ENCODE measurements at places on chromosomes 3 and 15.

- DNase-seq, result no peak
These were observed 441.7 kb downstream of the TBL1XR1 start for GRCh38 chr3:176755552-176755951.

DNA sequence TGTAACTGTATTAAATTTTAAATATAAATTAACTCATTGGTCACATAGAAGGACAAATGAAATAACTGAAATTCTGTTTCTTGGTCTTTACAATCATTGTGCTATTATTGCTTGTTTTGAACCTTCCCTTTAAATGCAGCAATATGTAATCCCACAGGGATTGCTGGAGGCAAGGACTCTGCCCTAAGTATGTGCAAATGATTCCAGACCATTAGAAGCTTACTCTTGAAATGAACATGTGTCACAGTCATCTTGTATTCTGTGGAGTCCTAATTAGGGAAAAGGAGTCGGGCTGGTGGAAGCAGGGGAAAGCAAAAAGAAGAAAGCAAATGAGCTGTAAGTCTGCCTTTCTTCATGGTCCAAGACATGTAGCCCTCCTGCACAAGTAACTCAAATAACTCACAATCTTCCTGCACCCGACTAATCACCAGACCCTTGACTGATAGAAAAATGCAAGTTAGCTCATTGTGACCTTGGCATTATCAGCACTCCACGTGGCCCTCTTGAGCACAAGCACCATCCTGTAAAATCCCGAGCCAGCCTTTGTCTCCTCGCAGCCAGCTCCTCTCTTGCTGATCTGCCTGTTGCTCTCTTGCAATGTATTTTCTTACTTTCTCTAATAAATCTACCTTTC, 2.3 kb upstream of the TMPRSS7 start:
- no peak for DNase-seq

DNA sequence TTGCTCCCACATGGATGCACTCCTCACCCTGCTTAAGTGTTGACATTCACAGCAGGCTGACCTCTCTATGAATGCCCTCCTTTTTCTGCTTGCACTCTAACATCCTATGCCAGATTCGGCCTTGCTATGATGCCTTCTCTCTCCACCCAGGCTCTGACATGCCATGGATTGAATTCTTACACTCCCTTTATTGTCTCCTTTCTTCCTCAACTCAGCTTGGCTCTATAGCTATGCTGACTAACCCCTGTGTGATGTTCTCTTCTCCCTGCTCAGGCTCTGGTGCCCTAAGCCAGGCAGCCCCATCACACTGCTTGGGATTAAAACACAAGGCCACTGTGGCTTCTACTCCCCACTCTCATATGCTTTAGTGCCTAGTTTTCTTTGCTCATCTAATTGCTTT, 563.7 kb downstream of the NSUN3 start:
- peak; percentile 6 for DNase-seq

GRCh38 chr3:121295452-121295851, 250.3 kb downstream of the POLQ start:
- DNase-seq, result no peak

DNA sequence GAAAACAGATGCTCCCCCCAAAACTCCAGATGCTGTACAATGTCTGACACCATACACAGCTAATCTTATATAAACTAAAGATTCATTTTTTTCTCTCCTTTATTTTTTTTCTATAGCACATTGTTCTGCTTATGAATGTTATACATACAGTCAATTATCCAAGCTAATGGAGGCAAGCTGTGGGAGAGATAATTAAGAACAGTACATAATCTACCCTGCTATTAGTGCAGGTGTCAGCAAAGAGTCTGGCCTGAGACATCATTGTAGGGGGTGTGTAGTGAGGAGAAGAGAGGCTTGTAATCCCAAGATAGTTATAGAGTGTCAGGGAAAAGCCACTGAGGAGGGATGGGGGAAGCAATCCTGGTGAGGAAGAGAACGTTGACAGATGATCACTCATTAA, 25.4 kb upstream of the CHMP2B start:
- DNase-seq, result no peak

GRCh38 chr3:146221276-146221675, 29.6 kb downstream of the PLSCR4 start:
- peak; percentile 47 for DNase-seq

DNA sequence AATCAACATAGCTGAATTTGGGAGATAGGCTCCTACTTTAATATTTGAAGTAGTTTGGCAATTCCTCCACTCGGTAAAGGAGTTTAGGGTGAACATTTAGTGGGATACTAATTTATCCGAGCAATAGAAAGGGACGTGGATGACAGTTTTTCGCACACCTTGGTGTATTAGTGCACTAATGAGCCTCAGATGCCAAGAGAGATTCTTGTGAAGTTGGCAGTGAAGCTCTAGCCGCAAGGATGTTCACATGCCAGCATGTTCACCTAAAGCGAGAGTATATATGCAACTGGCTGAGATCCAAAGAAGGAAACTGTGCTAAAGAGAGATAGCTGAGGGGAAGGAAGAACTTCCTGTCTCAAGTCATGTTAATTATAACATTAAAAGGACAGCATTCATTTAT, 58.5 kb downstream of the TGFBR2 start:
- no peak for DNase-seq

- no peak for DNase-seq
These were observed 1.2 kb downstream of the SH3BP5 start for GRCh38 chr3:15331072-15331605.

DNA sequence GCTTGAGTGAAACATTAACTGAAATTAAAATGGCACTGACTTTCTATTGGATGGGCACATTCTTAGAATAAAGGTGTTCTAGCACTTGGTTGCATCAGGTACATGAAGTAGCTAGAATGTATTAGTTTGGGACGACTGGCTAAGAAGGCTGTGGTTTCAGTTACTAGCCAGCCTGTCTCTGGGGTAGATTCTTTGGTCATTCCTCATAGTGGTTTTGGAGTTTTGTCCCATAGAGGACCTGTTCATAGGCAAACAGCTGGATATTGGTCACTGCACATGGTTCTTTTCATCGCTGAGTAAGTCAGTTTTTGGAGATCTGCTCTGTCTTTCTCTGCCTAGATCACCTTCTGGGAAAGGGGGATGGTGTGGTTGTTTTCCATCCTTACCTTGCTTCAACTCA, 55.3 kb downstream of the ADAMTSL3 start:
- DNase-seq, result no peak

- no peak for DNase-seq
These were observed 41.1 kb upstream of the AP3B2 start for GRCh38 chr15:82750831-82751180.

DNA sequence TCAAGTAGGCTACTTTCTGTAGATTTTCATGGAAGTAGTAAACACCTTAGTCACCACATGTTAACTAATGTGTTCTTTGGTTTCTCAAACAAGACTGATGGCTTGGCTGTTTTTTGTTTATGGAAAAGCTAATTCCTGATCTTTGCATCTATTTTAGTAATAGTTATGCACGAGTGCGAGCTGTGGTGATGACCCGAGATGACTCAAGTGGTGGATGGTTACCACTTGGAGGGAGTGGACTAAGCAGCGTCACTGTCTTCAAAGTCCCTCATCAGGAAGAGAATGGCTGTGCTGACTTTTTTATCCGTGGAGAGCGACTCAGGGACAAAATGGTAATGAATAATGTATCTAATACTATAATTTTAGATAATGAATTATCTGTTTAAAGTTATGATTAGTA, 46.6 kb downstream of the SPRED1 start:
- peak; percentile 86 for DNase-seq
